Transverse colon (tissue), 4 donors: ENCODE measurements at places on chromosomes 16 and 17.

DNA sequence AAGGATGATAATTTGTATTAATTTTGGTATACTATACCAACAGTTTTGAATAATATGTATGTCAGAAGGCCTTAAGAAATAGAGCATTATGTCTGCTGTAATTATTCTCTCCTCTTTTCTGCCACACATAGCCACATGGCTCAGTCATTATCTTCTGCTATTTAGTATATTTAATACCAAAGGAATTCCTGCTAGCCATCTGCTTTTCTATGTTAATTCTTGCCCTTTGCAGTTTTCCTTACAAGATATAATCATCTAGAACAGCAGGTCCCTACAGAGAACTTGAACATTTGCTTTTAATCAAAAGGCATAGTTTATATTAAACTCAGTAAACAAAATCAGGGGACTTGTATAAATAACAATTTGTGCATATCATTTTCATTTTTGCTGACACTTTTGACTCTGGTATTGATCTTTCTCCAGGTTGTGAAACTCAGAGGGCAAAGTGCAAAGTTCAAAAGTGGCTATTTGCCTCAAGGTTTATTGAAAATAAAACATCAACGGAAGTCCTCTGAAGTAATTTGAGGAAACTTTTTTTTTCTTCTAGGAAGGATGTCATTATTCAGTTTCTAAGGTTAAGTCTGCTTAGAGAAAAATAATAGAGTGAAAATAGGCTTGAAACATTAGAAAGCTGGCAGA lies 702.0 kb downstream of the KCNJ2 start:
- DNase-seq: no peak

DNA sequence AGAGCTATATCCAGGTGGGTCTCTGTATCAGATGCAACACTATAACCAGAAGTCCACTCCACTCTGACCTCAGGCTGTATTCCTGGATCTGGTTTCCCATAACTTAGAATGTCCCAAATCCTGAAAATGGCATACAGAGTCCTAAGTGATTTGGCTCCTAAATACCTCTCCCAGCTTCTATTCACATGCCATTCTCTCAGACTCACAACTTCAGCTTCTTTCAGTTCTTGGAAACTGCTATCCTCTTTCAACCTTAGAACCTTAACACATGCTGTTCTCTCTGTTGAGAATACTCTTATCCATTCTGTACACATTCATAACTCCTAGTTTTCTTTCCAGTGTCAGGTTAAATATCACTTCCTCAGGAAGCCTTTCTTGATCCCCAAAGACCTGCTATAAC lies 132.0 kb downstream of the BRIP1 start:
- DNase-seq: no peak

DNA sequence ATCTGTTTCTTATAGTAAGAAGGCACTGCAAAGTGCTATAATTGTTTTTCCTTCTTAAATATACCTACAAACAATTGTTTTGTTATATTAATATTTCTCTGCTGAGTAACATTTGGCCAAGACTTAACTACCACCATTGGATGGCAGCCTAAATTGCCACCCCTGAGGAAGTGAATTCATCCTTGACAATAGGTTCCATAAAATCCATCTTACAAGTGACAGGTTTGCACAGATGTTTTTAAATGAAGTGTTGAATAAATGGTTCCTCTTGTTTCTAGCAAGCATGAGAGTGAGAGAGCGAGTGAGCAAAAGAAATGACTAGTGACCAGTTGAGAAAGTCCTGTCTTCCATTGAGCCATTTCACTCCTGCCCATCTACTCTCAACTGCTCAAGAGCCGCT lies 8.3 kb upstream of the MPHOSPH6 start:
- no peak for DNase-seq

DNA sequence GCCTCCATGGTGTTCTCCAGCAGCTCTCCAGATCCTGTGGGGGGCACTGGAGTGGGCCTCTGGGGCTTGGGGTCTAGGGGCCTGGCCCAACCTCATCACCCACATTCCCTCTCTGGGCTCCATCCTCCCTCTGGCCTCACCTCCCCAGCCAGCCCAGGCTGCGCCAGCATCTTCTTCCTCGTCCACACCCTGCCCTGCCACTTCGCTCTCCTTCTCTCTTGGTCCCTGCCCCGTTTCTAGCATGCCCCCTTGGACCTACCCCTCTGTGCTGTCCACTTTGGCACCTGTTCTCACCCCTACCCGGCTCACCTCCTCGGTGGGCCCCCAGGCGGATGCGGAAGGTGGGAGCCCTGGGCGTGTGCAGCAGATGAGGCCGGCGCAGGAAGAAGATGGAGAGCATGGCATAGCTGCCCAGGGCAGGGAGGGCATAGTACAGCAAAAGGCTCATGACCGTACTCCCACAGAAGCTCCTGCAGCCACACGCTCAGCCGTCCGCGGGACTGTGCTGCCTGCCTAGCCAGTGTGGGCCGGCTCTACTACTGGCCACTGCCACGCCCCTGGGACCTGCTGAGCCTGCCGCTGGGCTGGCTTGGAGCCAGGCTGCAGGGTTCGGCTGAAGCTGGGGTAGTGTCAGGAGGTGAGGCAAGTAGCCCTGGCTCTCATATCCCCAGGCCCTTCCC lies at the start of gene GDPD3:
TSS of gene GDPD3 (minus strand) at position 507 of the 680 bp plus-strand sequence. CDS start at position 448, 59 bp downstream.
- peak; percentile 87 for DNase-seq

DNA sequence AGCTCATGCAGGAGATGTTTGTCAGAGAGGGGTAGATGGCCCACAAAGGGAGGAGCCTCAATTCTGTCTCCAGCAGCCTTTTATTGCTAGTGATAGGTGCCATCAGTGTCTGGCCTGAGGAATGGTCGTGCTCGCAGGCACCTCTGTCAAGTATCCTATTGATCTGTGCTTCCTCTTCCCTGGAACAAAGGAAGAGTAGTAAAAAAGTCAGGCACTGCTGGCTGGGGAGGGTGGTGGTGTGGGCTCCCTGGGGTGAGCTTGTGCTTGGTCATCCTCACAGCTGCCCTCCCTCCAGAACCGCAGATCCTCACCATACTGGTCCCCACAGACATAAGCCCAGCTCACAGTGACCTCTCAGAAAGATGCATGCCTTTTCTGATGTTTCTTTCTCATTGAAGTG lies 15.0 kb upstream of the SALL1 start:
- DNase-seq: no peak

DNA sequence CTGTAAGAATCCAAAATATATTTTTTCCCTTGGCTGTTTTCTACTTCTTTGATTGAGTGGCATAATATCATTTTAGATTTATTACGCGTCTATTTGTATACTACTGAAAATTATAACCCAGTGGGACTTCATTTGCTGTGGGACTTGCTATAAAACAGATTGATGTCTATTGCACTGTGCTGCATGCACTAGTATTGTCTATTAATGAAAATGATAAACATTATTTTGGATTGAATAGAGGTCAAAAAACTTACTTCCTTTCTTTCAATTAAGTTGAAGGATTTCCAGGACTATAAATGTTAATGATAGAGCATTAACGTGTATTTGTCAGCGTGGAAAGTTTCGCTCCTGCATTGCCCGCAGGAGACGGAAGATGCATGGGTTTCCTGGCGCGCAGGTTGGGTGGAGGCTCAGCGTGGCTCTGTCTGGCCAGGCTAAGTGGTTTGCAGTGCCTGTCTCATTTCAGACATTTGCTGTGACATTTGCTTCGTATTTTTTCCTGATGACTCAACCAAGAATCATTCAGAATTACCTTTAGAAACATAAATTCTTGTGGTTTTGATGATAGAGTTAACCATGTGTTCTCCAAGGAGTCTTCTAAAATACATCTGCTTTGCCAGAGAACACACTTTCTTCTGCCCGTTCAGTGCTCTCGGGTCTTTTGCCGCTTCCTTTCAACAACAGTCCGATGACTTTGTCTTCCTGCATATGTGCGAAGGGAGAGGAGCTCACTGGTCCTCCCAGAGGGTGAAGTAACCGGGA lies 216.7 kb downstream of the RPTOR start:
- DNase-seq: no peak

- peak; percentile 52 for DNase-seq
Observed at GRCh38 chr16:83813823-83814658, 6.3 kb downstream of the HSBP1 start.

DNA sequence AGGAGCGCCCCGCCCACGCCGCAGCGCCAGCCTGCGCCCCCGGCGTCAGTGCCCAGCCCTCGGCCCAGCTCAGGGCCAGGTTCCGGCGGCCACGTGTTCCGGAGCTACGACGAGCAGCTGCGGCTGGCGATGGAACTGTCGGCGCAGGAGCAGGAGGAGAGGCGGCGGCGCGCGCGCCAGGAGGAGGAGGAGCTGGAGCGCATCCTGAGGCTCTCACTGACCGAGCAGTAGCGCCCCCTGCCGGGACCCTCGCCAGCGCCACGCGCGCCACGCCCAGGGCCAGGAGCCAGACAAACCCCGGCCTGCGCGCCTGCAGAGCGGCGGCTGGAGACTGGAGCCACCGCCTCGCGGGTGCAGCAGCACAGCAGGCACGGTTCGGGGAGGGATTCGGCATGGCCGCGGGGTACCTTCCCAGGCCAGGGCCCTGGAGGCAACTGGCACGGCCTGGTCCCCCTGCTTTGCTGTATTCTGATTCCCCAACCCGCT lies 9.3 kb downstream of the CORO6 start:
- peak; percentile 95 for DNase-seq

DNA sequence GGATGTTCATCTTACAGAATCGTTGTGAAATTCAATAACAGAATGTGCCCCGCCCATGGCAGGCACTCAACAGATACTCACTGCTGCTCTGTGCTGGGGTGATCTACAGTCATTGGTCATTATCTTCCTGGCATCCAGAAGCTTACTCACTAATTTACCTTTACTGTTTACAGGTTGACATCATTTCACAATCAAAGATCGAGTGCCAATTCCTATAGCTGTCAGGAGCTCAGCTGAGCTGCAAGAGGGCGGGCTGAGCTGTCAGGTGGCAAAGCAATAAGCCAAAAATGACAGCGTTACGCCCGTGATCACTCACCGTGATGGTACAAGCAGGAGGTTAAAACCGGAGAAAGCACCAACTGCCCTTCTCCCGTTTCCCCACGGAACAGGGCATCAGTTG lies 51.2 kb downstream of the LITAF start:
- DNase-seq: peak; percentile 34

GRCh38 chr16:2278272-2278608 lies 10.3 kb upstream of the RNPS1 start:
- DNase-seq: no peak

DNA sequence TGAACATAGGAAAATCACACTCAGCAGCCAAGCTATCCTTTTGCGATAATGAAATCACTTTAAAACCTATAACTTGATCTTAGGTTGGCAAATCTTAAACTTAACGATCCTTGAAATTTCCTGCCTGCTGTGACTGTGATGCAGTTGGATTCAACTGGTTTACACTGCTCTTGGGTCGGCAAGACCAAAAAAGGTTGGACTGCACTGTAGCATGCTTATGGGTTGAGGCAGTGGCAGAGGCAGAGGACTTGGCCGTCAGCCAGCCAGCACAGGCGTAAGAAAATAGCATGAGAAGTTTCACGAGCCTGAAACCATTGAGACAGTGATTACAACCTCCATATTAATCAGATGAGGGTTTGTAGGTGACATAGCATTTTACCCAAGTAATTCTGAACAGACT lies 21.4 kb downstream of the WSB1 start:
- peak; percentile 80 for DNase-seq

DNA sequence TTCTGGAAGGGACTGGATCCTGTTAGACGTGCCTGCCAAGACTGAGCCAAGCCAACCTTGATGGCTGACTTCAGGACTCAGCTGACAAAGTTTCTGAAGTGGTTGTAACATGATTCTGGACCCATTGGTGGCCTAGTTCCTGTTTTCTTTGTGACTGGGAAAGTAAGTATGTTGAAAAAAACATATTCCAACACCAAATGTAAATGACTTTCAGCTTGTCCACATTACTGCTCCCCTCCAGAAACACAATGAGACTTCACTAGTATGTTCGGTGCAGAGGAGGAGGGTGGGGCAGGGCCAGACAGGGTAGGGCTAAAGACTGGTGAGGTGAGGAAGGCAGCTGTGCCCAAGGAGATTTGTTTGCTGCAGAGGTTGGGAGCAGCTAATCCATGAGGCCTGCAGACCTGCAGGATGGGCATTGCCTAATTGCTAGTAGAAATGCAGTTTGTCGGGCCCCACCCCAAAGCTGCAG lies 26.4 kb downstream of the NMT1 start:
- DNase-seq: peak; percentile 47

DNA sequence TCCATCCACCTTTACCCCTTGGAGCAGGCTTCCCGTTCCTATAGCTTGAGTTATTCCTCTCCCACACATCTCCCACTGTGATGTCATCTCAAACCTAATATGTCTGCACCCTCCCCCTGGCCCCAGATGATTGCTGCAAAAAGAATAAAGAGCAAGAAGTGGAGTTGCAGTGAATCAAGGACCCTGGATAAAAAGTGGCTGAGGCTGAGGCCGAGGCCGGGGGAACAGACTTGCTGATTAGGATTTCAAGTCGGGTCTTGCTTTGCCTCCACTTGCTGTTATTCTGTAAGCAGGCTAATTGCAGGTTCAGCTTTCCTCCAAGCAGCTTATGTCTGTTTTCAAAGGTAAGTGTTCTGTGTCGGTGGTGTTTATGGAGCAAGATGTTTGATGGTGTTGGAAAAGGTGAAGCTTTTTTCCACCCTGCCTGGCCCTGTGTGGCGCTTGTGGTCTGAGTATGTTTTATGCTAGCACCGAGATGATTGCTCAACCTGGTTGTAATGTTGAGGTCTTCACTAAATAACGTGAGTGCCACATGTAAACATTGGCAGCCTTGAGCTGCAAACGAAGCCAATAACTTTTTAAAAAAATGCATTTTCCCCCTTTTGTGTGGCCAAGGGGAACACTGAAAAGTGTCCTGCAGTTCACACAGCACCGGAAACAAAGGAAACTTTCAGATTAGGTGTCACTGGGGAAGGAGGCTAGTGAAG lies 15.4 kb downstream of the HS3ST3B1 start:
- no peak for DNase-seq

DNA sequence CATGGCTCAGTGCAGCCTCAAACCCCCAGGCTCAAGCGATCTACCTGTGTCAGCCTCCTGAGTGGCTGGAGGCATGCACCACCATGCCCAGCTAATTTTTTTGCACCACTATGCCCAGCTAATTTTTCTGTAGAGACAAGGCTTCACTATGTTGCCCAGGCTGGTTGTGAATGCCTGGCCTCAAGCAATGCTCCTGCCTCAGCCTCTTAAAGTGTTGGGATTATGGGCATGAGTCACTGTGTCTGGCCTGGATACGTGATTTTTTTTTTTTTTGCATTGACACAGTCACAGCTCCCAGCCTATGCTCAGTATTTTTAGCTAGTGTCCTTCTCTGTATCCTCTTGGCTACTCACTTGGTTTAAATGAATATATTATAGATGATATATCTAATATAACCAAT lies 377.0 kb upstream of the TNRC6C start:
- no peak for DNase-seq
